SHP77 (cell line): ENCODE measurements at places on chromosomes 5 and 9.

- DNase-seq, result no peak
Measured at GRCh38 chr5:131684595-131684994, 49.6 kb upstream of the RAPGEF6 start.

GRCh38 chr9:105050296-105050695 is 122.3 kb upstream of the ABCA1 start:
- DNase-seq, result no peak

GRCh38 chr5:133358271-133358670 is 254.1 kb downstream of the FSTL4 start:
- DNase-seq, result no peak

DNA sequence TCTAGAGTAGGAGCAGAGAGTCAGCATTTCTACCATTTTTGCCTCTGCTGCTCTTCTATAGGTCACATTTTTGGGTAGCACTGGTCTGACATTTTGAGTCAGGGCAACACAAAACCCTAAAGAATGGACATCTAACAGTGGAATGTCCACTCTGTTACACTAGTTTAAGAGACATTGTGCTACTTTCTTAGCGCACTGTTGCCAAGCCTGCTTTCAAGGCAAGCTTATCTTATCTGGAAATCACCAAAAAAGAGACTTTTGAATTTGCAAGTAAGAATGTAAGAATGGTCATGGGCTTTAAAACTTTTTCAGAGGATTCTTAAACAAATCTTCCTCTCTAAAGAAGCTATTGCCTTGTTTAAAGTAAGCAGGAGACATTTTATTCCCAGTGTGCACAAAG is 73.0 kb upstream of the STARD4 start:
- DNase-seq, result no peak

GRCh38 chr9:119844431-119844830 is 475.2 kb upstream of the BRINP1 start:
- DNase-seq, result no peak

DNA sequence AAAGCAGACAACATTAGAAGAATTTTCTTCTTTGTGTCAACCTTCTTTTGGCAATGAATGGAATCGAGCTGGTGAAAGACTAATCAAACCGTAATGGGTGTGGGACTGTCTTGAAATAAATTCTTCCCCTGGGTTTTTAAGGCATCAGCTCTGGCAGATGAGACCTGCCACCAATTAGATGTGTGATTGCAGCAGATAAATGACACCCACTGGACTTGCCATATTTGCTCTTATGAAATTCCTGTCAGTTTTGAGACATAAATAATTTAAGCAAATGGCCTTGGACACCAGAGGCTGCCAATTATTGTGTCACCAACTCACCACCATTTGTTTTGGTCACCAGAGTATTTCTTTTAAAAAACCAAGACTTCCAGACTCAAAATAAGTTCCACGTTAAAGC is 135.9 kb upstream of the RGMB start:
- no peak for DNase-seq

DNA sequence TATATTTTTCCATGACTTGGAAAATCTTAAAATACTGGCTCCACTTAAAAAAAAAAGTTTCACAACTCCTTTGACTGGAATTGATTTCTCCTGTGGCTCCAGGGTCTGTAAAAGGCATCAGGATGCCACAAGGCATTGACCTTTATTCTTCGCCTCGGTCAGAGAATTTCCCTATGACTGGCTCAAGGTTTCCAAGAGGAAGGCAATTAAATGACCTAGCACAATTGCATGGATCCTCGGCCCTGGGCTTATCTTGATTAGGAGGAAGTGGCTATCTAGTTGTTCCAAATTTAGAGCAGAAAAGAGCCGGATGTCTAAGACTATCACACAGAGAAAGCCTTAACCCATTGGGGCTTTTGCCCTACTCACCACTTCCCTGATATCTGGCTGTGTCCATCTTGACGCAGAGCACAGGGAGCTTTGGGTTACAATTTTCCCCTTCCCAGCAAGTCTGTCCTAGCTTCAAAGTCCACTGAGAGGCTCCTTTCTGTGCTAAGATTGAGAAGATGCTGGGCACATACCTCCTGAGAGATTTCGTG is 56.9 kb upstream of the COL15A1 start:
- no peak for DNase-seq

- DNase-seq, result peak; percentile 37
Measured at GRCh38 chr5:138819081-138819480, 56.1 kb downstream of the LRRTM2 start.
